Tibial nerve (tissue), 4 donors: ENCODE measurements at places on chromosomes 2 and 18.

- no peak for DNase-seq
Measured at GRCh38 chr2:160486341-160486740, 7.3 kb downstream of the RBMS1 start.

GRCh38 chr2:35199298-35199697 is 1156.3 kb upstream of the CRIM1 start:
- DNase-seq = no peak

DNA sequence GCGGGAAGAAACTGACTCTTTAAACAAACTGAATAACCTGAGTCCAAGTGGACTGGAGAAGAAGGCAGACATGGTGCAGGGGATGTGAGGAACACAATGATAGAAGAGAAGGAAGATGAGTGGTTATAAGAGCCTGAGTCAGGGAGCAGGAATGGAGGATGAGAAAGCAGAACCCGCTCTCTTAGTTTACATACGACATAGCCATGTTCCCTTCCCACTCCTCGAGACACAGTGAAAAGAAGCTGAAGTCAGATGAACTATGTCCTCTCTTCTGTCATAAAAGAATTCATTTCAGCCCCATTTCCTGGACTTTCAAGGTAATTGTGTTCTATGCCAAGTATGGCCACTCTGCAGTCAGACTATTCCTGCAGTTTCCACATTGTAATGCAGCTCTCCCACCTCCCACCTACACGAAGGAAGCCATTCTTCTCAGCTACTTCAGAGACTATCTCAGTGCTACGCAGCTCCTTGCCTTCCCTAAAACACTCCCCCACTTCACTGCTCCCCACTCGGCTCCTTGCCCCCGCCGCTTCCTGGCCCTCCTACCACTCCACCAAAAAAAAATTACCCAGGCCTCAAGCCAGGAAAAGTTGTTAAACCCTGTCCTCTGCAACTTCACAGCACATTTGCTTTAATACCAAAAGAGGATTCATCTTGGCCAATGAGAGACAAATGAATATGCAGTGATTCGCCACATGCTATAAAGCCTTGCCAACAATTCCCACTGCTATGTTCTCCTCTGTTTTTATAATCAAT is 323.4 kb upstream of the EPHA4 start:
- DNase-seq = no peak

GRCh38 chr2:129623783-129624182 is 355.7 kb upstream of the RAB6C start:
- DNase-seq = no peak

DNA sequence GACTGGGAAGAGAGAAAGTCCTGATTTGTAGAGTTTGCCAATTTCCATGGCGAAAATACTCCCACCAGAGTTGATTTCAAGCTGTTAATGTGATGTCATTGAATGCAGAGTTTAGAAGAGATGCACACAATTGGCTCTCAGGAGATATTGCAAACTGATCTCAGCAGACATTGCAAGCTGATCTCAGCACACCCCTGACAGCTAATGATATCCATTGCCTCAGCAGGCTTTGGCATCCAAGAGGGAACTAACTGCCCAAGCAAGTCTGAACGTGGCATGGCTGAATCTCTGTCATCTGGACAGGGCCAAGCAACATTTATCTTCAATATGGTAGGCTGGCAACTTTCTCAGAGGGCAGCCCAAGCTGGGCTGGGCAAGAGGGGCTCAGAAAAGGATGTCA is 78.4 kb upstream of the CYP1B1 start:
- no peak for DNase-seq

GRCh38 chr2:209757163-209757562 is 14.5 kb upstream of the UNC80 start:
- DNase-seq = no peak

DNA sequence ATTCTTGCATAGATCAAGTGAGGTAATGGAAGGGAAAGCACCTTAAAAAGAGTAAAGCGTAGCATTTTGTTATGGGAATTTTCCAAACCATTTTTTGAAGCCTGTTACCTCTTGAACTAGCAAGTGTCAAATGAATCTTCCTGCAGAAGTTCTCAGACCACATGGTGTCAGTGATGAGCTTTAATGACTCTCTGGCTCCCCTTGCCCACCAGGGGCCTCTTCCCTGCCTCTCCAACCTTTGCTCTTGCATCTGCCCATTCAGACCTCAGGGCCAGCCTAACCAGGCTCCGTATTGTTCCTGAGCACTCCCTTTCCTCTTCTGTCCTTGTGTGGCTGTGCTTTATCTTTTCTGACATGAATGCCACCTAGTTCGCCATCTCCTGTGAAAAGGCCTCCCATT is 155.9 kb downstream of the DIS3L2 start:
- no peak for DNase-seq

DNA sequence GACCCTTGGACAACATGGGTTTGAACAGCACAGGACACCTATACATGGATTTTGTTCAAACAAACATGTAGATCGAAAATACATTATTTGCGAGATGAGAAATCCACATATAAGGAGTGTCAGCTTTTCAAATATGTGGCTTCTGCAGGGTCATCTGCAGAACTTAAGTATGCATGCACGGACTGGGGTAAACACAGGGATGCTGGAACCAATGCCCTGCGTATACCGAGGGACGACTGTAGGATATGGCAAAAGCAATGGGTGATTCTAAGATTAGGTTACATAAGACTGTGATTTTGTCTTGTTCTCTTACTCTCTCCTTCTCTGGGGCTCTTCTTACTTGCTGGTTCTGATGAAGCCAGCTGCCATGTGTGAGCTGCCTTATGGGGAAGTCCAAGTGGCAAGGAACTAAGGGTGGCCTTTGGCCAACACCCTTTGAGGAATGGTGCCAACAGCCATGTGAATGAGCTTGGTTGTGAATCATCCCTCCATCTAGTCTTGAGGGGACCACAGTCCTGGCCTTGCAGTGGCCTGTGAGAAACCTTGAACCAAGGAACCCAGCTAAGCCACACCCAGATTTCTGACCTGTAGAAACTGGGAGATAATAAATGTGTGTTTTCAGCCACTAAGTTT is 66.5 kb downstream of the EVA1A start:
- no peak for DNase-seq

DNA sequence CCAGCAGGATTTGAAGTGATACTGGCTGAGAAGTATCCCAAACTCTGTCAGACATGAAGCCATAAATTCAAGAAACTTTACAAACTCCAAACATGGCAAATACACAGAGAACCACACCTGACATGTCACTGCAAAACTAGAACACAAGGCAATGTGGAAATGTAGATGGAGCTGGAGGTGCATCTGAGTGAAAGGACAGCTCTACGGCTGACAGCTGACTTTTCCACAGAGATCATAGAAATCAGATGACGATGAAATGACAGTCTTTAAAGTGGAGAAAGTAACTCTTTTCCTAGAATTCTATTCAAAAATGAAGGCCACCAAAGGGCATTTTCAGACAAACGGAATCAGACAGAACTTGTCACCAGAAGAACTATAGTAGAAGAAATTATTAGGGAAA is 97.5 kb downstream of the LDLRAD4 start:
- no peak for DNase-seq

- DNase-seq = no peak
Measured at GRCh38 chr18:11504962-11505361, 104.4 kb upstream of the SLC35G4 start.

DNA sequence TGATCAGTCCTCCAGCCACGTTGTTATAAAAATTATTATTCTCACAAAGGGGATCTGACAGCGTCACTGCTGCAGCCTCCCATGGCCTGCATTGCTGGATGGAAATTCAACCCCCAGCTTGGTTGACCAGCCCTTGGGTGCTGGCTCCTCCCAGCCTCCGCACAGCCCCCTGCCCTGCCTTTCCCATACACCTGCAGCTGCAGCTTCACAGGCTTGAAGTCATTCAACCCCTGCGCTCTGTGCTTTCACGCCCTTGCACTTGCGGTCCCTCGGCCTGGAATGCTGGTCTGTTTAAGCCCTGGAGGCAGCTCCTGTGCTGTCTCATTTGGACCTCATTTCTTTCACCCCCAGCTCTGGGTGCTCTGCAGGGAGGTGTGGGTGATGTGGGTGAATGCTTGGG is 860 bp upstream of the CD8A start:
- no peak for DNase-seq
